NCI-H345 (cell line): ENCODE measurements at places on chromosomes 3 and 15.

GRCh38 chr15:93417631-93418030, 328.6 kb upstream of the RGMA start:
- no peak for DNase-seq

- DNase-seq: no peak
These were observed 88.0 kb downstream of the OSBPL10 start for GRCh38 chr3:31892916-31893573.

GRCh38 chr3:187769771-187770170, 24.5 kb upstream of the BCL6 start:
- DNase-seq: no peak

DNA sequence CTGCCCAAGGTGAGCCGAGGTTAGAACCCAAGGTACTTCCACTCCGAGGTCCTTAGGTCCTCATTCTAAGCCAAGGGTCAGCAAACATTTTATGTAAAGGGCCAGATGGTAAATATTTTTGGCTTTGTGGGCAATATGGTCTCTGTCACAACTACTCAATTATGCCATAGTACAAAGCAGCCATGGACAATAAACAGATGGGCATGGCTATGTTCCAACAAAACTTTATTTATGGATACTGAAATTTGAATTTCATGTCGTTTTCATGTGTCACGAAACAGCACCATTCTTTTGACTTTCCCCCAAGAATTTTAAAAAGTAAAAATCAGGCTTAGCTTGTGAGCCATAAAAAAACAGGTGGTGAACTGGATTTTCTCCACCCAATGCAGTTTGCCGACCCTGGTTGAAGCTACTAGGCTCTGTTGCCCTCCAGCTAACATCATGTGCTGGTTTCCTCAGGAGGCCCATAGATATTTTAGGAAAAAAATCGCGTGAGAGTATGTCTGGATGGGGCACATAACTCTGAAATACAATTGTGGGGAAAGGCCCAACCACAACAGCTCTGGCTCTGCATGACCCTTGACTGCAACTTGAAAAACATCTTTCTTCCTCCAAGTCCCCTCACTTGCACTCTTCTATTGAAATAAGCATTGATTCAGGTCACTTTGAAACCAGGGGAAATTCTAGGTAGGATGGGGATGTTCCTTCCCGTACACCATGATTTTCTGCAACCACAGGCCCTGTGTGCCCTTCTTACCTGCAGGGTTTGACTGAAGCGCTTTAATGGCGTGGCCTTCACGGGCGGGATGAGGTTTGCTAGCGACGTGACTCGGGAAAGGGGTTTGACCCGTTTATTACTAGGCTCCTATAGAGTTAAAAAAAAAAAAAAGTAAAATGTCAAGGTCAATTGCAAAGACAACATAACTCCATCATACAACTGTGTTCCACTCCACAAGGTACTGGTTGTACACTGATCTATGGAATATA, 28.5 kb downstream of the ARHGEF3 start:
- DNase-seq: no peak

- DNase-seq: no peak
These were observed 42.9 kb downstream of the CTDSPL start for GRCh38 chr3:37904601-37905000.

DNA sequence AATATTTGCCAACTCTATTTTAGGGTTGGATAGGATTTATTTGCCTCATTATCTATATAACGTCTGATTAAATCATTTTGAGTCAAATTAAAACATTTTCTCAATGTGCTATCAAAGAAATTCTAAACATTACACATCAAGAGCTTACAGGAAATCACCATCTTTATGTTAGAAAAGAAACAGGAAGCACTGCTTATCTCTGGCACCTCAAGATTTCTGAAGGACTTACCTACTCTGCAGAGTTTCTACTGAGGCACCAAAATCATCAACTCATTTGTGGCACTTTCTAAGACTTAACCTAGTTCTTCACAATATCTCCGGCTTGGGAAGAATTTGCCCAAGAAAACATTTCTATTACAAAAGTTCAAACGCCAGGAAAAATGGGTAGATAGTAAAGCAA, 181.3 kb upstream of the EOMES start:
- no peak for DNase-seq

GRCh38 chr3:28756056-28756455, 407.4 kb upstream of the AZI2 start:
- no peak for DNase-seq

GRCh38 chr3:43726521-43726920, 35.8 kb downstream of the ABHD5 start:
- no peak for DNase-seq
